Fibroblast of mammary gland (primary cell): ENCODE measurements at places on chromosomes 2 and 18.
A peak's percentile ranks its signal among the peaks of the same experiment; 100 is the strongest.

DNA sequence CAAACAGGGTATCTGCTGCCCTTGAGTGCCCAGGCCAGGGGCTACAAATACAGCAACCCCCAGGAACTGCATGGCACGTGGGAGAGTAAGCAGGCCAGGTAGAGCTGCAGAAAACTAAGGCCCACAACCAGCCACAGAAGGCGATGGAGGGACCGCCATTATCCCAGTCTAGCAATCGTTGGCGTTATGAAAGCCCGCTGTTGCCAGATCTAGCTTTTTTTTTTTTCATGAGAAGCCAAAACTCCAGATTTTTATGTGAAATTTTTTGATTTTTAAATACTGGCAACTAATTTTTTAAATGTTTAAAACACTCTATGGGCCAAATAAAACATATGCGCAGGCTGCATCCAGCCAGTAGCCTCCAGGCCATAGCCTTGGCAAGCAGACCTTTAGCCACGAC is 59.8 kb downstream of the DNMT3A start:
- no peak for DNase-seq

- no peak for DNase-seq
Measured at GRCh38 chr18:78099979-78100588, 850.4 kb downstream of the GALR1 start.

DNA sequence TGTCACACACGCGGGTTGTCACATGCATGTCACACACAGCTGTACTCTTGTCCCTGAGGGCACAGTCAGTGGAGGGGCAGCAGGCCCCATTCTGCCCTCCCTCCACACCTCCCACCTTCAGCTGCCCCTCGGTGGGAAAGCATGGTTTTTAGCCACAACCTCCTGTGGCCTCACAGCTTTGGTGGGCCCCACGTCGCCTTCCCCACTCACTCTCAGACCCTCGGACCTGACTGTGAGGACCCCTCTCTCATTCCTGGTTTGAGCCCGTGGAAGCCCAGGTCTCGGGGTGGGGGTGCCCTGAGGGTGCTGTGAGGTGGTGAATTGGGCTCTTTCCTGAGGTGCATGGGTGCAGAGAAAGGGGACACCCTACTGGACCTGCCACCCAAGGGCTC is 19.9 kb downstream of the KCNG2 start:
- DNase-seq, result no peak

DNA sequence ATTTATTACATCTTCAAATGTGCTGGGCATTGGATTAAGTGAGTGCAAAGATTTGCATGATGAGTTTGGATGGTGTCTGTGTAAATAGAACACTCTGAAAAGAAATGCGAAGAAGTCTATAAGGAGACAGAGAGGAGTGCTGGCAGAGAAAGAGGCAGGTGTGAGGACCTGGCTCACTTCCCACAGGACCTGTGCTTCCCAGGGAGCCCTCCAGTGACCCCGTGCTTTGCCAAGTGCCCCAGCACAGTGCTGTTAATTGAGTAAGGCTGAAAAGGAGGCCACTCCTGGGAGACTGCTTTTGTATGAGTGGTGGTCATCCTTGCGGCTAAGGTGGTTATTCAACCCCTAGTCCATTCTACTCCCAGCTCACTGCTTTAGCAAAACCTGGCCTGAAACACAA is 230.8 kb downstream of the OSR1 start:
- no peak for DNase-seq

GRCh38 chr18:75036917-75037688 is 171.8 kb downstream of the PTGR3 start:
- no peak for DNase-seq

GRCh38 chr2:23550553-23550952 is 165.6 kb downstream of the KLHL29 start:
- DNase-seq, result no peak

- no peak for DNase-seq
Measured at GRCh38 chr2:11719230-11719977, 27.0 kb upstream of the LPIN1 start.

GRCh38 chr2:225932811-225933413 is 533.4 kb downstream of the NYAP2 start:
- DNase-seq, result no peak

- DNase-seq, result peak; percentile 7
Measured at GRCh38 chr18:28588884-28589549, 412.1 kb upstream of the CDH2 start.

DNA sequence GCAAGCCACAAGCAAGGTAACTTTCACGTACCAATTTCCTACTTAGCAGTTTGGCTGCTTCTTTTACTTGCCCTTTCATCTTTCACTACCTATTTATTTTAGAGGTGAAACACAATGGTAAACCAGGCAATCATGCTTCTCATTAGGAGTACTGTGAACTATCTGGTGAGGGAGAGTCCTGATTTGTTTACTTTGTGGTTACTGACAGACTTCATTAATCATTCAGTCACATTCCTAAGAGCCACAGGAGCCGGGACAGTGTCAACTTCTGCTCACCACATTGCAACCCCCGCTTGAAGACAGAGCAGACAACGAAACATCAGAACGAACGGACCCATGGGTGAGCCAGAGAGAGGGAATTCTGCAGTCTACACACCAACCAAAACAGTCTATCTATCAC is 28.8 kb downstream of the TUBB6 start:
- DNase-seq, result peak; percentile 63

DNA sequence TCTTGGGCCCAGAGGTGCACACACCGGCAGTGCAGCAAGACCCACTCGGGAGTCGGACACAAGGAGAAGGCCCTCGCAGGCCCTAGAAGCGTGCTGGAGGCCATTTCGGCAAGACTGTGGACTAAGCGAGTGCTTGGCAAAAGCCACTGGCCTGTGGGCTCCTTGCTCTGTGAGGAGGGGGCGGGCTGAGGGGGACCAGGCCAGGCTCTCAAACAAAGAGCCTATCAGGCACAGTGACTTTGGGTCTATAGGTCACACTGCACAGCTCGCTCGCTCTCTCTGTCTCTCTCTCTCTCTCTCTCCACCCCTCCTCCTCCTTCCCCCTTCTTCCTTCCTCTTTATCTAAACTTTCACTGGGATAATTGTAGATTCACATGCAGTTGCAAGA is 23.6 kb upstream of the ZCCHC2 start:
- no peak for DNase-seq

GRCh38 chr2:172734711-172735581 is 699 bp upstream of the RAPGEF4 start:
- no peak for DNase-seq

GRCh38 chr2:19776941-19777514 is 124.8 kb downstream of the TTC32 start:
- DNase-seq, result no peak

DNA sequence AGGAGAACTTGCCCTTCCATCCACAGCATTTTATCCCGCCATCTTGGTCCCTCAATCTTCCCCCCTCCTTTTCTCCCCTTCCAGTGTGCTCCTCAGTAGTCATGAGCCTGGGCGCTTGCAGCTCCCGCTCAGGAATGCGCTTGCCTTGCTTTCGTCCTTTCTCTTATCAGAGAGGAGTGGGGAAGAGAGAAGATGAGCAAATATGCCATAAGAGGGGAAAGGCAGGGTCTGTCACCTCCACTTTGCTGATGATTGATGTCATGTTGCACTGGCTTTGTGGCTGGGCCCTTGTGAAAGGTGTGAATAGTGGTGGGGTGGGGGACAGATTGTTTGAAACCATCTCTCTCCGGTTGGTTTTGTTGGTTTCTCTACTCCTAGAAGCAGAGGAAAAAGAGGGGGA is 569.3 kb downstream of the TNS1 start:
- DNase-seq, result no peak
